ENCODE measurements at places on chromosomes 6 and 20.

DNA sequence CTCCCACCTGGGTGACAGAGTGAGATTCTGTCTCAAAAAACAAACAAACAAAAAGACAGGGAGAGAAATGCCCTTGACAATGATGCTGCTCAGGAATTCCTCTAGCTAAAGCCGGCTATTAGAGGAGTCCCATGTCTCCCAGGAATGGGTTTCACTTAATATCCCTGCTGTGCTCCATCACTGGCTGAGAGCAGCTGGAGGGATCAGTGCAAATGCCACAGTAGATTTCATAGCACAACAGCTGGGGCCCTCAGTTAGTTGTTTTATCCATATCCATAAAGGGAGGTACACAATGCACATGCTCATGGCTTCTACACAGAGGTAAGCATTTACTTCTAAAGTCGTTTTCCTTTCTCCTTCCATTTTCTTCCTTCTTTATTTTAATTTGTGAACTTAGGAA, 742.0 kb upstream of the POU3F2 start:
- no peak for DNase-seq

DNA sequence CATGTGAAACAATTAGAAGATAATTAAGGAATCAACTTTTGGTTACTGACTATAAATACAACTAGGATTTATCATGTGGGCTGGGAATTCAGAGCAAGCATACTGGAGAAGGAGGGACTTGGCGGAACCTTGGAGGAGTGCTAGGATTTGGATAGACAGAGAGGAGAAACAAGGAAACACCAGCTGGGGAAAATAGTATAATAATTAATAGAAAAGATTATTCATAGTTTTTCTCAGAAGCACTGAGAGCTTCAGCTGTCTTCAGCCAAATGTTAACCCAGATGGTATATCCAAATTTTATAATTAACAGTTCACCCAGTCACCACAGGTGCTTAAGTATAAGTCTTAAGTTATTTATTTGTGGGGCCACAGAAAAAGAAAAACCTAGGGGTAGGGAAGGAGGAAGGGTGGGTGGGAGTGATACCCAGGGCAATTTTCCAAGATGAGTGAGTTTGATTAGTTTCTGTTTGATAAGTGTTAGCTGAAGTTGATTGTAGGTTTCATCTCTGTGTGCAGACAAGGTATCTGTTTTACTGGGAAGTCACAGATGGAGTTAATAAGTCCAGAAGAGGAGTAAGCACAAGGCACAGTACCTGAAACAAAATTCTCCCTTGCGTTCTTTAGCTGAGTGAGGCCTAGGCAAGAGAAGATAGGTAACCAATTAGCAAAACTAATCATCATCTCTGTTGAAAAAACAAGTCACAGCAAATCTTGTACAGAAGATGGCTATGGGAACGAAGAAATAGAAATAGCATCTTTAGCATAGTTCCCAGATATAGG, 175.5 kb downstream of the TFAP2B start:
- DNase-seq = no peak

- DNase-seq = no peak
Observed at GRCh38 chr20:57879779-57880570, 170.2 kb upstream of the PMEPA1 start.

DNA sequence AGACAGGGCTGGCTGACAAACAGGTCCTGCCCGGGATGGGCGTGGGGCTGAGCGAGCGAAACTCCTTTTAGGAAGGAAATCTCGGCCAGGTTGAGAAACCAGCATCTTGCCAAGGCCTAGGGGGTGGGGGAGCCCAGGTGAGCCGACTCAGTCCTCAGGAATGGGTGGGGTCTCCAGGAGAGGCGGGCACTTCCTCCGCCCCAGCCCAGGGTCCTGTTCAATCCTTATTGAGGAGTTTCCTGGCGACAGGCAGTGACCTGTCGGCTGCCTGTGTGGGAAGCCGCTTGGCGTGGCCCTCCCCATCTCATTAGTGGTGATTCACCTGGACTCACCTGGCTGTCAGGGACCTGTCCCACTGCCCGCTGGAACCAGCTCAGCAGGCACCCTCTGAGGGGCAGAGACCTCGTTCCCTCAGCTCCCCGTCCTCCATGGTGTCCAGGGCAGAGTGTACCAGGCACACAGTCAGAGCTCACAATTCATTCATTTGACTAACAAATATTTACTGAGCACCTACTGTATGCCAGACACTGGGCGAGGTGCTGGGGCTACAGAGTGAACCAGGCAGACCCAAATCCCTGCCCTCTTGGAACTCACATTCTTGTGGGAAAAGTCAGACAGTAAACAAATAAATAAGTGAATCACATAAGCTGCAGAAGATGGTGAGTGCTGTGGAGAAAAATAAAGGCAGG, 51.1 kb downstream of the FGD2 start:
- DNase-seq = no peak

DNA sequence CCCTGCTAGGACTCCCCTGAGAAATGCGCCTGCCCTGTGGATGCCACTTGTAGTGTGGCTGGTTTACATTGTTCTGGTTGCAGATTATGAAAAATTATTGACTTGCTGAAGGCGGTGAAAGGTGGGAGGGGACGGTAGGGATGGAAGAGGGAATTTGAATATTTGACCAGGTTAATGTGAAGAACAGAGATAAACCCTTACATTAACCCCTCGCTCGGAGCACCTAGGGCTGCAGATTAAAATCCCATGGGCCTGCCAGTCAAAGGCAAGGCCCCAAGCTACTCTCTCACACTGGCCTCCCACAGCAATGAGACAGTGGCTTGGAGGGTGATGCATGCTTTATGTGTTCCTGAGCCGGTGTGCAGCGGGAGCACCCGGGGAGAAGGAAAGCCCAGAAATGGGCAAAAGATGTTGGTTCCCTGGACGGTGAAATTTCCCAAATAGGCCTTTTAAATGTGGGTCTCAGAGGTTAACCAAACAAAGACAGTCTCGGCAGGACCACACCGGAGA, 2.5 kb downstream of the FOXF2 start:
- no peak for DNase-seq

DNA sequence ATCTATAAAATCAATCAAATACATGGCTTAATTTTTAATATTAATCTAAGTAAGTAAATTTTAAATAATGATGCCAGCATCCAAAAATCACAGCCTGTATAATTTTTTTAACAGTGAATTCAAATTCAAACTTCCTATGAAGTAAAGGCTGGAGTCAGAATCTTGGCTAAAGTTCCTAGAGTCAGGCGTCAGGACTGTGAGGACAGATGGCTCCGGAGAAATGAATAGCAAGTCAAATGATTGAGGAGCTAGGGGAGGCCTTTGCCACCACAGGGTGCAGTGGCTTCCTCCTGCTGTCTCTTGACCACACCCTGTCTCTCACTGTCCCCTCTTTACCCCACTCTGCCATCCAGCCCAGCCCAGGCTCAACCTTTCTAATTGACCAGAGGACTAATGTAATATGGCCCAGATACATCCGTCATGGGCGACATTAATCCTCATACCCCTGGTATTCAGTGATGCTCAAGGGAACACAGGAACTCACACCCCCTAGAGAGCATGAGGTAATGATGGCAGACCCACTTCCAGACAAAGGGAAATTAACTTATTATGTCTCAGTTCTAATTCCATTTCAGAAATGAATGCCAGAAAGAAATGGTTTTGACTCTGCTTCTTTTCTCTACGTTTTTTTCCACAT, 53.4 kb downstream of the OPRM1 start:
- DNase-seq = no peak

DNA sequence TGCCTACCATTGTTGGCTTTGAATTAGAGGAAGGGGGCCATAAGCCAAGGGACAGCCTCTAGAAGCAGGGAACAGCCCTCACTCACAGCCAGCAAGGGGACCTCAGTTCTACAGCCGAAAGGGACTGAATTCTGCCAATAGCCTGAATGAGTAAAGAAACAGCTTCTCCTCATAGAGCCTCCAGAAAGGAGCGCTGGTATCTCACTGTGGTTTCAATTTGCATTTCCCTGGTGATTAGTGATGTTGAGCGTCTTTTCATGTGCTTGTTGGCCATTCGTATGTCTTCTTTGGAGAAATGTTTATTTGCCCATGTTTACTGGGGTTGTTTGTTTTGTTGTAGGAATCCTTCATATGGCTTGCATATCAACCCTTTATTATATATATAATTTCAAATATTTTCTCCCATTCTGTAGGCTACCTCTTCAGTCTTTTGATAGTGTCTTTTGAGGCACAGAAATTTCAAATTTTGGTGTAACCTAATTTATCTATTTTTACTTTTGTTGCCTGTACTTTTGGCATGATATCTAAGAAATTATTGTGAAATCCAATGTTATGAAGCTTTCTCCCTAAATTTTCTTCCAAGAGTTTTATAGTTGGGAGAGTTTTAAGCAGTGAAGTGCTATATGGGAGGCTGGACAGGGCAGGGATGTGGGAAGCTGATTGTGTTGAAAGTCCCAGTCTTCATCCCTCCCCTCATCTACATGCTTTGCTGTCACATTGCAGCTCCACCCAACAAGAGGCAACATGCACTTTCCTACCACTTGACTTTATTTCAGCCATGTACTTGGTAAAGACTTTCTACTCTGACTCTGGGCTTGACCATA, 82.3 kb upstream of the SHLD1 start:
- DNase-seq = no peak

DNA sequence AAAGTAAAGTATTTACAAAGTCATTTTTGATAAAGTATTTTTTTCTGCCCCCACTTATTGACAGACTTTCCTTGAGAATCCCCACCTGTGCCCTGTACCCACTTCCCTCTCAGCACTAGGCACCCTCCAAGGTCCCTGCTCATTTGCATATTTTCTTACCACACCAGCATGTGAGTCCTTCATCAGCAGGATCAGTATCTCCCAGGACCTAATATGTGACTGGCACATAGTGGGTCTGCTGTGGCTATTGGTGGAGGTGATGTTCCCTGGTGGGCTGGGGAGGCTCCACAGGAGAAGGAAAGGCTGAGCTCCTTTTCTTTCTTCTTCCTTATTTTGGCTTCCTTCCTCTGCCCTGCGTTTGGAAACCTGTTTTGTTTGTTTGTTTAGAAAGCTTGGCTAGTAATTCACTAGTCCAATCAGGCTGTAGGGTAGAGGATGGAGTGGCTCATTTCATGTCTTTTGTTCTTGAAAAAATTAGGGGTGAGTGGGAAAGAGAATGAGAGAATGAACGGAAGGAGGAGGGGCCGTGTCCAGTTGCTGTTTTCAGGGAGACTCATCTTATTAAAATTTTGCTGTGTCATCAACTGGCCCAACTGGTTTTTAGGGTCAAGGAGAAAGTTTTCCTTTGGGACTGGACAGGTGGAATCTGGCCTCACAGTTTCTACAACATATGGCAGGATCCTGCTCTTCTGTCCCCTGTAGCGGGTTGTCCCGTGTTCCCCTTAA, 2.8 kb upstream of the RNF24 start:
- no peak for DNase-seq

- no peak for DNase-seq
Observed at GRCh38 chr6:147161253-147161973, 42.8 kb upstream of the STXBP5 start.

Data from stimulated activated CD4-positive, alpha-beta T cell treated with anti-CD3 and anti-CD28 coated beads, Interleukin-12 subunit alpha, Interleukin-12 subunit beta, amount 100 ng/mL, for 48 hours (primary cell).